Fibroblast of the aortic adventitia (primary cell): ENCODE measurements at places on chromosomes 16 and 17. TPM values are rescaled to one million over a fixed set of nuclear protein-coding genes. Genes with fewer than 3 reads are reported as not detected.

The ZG16 gene
- not detected in 2 replicates for total RNA-seq

The SHCBP1 gene
- 7.6 and 28.9 TPM in 2 replicates for total RNA-seq

The SPATA33 gene
- 3.6 and 6.1 TPM in 2 replicates for total RNA-seq

The SYNGR3 gene
- total RNA-seq: 0.98 and 1.4 TPM in 2 replicates

The FAM171A2 gene
- total RNA-seq: 3.1 and 18.5 TPM in 2 replicates

The STH gene
- not detected in 2 replicates for total RNA-seq

The ZNF287 gene
- total RNA-seq: 10.3 and 18.2 TPM in 2 replicates

The DPEP1 gene
- total RNA-seq: not detected in 2 replicates

The GCGR gene
- total RNA-seq: not detected in 2 replicates

The OR1A1 gene
- not detected in 2 replicates for total RNA-seq

The TBC1D3K gene
- total RNA-seq: not detected in 2 replicates

The DLX4 gene
- not detected in 2 replicates for total RNA-seq
